ENCODE measurements at places on chromosomes 7 and 10. TPM values are rescaled to one million over a fixed set of nuclear protein-coding genes. Genes with fewer than 3 reads are reported as not detected.

DNA sequence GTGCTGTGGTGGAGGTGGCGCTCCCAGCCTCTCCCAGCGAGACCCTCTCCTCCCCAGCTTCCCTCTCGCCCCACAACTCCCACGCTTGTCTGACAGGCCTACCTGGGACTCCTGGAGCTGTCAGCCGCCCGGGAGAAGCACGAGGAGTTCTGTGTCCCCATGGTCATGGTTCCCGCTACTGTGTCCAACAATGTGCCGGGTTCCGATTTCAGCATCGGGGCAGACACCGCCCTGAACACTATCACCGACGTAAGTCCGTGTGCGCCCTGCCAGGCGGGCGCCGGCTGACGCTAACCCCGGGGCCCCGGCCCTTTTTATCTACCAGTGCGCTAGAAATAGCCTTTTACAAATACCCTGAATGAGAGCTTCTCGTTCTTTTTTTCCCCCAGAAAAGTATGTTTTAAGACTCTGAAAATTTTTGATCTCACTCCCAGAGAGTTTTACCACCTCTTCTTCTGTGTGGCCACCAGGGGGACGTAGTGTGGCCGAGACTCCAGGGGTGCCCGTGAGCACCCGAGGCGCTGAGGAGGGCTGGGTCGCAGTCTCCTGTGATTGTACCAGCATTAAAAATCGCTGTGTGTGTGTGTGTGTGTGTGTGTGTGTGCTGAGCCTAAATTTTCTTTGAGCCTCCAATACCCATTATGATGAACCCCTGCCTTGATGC is 52.6 kb downstream of the PFKP start:
- DNase-seq = no peak

- no peak for DNase-seq
These were observed 93.5 kb downstream of the SND1 start for GRCh38 chr7:127745445-127745844.

- DNase-seq = no peak
These were observed 17.1 kb upstream of the MACROH2A2 start for GRCh38 chr10:70035531-70035930.

GRCh38 chr10:74888962-74889661 is 62.7 kb downstream of the KAT6B start:
- peak; percentile 85 for DNase-seq

- no peak for DNase-seq
These were observed 67.8 kb upstream of the NXPH1 start for GRCh38 chr7:8365499-8366110.

The MYH16 gene
- 0.09 TPM for total RNA-seq

The EZH2 gene
- total RNA-seq = 23.7 TPM

Data from Caki2 (cell line).